Kasumi-1 (cell line): ENCODE measurements at places on chromosomes 11 and 22.

GRCh38 chr22:21719024-21719423, 16.6 kb downstream of the YPEL1 start:
- DNase-seq = no peak

- peak; percentile 74 for DNase-seq
Measured at GRCh38 chr11:60951904-60952741, at the start of gene SLC15A3. TSS of gene SLC15A3 (minus strand) at chr11:60952176. CDS start at chr11:60951551, 625 bp downstream.

GRCh38 chr22:50657925-50658324, 14.7 kb upstream of the SHANK3 start:
- DNase-seq = no peak

DNA sequence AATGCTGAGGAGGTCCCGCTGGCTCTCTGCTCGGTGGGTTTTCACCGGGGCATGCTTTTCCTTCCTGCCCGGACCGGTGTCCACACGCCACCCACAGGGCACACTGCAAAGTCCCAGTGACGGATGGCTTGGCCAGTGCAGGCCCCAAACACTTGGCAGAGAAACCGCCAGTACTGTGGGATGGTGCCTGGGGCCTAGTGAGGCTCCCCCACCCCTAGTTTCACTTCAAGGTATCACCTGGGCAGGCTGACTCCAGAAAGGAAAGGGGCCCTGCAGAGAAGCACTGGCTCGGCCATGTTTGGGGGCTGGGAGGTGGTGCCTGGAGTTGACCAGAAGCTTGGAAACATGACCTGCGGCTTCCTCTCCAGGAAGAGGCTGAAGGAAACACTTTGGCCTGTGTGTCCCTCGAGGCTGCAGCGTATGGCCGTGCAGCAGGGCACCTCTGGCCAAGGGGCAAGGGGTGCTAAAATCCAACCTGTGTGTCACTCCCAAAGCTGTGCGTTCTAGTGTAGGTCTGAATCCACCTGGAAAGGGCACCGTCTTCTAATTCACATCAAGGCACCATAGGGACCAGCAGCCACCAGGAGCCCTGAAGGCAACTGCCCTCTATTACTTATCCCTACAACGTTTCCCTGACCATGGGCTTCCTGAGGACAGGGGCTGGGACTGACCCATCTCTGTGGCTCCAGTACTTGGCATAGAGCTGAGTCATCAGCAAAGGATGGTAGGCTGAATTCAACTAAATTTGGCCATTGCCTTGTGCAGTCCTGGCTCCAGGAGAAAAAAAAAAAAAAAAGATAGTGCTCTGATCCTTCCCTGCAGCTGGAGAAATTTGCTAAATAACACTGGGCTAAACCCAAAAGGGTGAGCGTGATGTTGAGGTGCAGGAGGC, 22.6 kb downstream of the TPBGL start:
- DNase-seq = no peak

DNA sequence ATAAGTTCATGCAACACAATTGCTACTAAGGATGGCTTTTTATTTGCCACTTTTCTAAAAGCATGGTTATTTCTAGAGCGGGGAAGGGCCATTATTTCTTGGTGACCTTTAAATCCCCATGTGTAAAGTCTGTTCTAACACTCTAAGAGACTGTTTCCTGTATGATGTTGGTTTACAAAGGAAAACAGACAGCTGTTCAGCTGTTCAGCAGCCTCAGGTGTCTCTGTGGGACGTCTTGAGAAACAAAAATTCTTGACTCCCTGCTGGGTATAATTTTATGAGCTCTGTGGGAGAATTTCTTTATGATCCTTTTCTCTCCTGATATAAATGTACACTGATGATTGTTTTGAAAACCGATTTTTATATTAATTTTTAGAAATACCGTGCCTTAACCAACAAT, 13.9 kb downstream of the MUC15 start:
- DNase-seq = no peak

GRCh38 chr11:79506734-79507344, 66.0 kb upstream of the TENM4 start:
- no peak for DNase-seq

- no peak for DNase-seq
Measured at GRCh38 chr11:88122956-88123355, 52.3 kb downstream of the RAB38 start.

- no peak for DNase-seq
Measured at GRCh38 chr22:45585437-45585755, 82.7 kb downstream of the FBLN1 start.

DNA sequence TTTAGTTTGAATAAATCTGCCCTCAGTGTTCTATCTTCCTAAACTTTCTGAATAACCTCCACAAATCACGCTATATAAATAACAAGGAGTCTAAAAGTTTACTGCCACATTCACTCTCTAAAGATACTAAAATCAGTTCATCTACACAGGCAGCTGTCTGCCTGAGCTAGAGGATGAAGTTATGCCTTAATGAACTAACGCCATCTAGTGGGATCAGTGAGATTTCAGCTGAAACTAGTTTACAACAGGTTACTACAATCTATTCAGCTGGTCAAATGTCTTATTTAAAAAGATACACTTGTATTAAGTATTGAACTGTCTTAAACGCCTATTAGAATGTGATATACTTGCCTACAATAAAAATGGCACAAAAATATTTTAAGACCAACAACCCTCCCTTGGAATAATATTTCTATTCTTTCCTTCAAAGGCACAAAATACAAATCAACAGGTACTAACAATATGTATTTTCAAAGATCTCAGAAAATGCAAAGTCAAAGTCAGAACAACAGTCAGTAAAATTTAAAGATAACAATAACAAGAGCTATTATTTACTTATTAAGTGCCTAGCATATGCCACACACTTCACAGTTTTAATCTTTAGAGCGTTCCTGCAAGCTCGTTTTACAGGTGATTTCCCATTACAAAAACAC, 84.1 kb downstream of the LARGE2 start:
- DNase-seq = peak; percentile 91
